ENCODE measurements at places on chromosomes 13 and 19.

DNA sequence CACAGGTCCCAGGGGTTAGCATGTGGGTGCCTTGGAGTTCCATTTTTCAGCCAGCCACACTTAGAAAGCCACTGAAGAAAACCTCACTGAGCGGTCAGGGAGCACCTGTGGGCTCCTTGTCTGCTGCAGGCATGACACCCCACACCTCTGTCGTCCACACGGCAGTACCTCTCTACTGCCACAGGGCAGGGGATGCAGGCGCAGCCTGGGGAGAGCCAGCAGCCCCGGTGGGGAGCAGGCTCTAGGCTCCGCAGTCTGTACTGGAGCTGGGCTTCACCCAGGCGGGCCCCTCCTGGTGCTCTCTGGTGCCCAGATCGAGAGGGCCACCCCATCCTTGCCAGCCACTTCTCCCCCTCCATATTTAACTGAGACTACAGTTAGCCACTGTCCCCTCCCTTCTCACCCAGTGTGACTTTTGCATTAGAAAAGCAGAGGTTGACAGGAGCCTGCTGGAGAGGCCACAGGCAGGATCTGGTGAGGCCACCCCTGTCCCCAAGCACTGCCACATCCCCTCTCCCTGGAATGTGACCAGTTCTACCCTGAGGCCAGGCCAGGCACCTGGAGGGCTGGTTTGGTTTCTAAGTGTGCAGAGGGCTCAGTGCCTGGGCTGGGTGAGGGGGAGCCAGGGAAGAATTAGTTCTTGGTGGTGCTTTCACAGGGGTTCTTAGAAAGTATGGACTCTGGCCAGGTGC, 104.4 kb downstream of the KDM4B start:
- DNase-seq, result no peak

DNA sequence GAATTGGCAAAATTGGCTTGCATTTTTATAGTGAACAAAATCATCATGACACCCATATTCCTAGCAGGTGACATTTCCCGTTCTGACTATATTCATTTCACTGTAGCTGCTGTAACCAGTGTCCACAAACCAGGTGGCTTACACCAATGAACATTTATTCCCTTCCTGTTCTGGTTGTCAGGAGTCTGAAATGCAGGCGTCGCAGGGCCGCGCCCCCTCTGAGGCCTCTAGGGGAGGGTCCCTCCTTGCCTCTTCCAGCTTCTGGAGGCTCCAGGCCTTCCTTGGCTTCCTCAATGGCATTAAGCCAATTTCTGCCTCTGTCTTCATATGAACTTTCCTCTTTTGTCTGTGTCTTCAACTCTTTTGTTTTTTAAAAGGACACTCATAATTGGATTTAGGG, 6.5 kb upstream of the RLN3 start:
- DNase-seq, result no peak

GRCh38 chr13:39419876-39420275, 183.1 kb downstream of the LHFPL6 start:
- no peak for DNase-seq

DNA sequence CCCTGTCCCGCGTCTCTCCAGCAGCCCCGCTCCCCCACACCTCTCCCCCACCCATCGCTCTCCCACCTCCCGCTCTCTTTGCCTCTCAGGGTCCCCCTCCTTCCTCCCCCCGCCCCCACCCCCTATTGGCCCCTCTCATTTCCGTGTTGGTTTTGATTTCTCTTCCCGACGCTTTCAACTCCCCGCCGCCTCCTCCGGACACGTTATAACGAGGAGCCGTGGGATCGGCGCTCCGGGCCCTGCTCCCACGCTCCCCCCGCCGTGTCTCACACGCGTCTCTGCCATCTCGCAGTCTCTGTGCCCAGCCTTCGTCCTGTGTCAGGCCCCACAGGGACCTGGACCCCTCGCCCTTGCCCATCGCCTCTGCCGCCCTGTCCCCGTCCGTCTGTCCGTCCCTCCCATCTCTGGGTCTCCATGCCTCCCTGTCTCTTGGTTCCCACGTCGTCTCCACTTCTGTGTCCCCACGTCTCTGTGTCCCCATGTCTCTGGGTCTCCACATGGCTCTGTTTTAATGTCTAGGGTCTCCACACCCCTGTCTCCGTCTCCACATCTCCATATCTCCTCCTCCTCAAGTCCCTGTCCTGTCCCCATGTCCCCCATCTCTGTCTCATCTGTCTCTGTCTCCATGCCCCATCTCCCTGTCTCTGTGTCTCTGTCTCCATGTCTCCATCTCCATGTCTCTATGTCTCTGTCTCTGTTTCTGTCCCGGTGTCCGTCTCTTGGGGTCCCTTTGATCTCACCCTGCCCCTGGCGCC, 13.1 kb downstream of the ERFL start:
- DNase-seq, result no peak

DNA sequence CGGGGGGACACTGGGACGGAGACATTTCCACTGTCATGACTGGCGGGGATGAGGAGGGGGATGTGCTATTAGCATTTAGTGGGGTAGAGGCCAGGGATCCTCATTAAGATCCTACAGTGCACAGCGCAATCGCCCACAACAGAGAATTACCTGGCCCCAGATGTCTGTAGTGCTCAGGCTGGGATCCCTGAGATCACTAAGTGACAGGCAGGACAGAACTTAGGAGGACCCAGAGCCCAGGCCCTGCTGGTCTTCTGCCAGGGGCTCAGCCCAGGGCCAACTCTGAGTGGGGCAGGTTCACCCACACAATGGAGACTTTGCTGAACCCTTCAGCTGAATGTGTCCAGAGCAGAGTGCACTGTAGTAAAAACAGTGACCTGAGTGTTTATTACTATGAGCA, 4.6 kb downstream of the RANBP3 start:
- no peak for DNase-seq

DNA sequence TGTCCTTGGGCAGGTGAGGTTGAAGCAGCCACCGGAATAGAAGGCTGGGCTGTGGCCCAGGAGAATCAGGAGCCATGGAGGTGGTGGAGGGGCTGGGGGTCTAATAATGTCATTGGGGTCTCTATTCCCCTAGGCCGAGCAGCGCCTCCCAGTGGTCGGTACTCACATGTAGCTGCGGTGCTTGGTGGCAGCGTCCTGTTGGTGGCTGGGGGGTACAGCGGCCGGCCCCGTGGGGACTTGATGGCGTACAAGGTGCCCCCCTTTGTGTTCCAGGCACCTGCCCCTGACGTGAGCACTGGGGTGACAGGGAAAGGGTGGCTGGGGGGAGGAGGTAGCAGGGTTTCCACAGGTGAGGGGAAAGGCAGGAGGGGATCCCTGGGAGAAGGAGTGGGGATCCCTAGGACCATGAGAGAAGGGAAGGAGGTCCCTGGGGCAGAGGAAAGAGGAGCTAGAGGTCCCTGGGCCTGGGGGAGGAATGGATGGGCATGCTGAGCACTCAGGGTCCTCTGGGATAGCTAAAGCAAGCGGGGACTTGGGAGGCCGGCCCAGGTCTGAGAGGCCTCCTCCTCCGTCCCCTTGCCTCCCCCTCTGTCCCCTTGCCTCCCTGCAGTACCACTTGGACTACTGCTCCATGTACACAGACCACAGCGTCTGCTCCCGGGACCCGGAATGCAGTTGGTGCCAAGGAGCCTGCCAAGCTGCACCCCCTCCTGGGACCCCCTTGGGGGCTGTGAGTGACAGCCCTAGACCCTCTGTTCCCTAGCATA, 18.1 kb downstream of the MEGF8 start:
- no peak for DNase-seq

- DNase-seq, result no peak
Observed at GRCh38 chr13:29754473-29754806, 96.0 kb downstream of the UBL3 start.

GRCh38 chr13:50713523-50714248, 129.8 kb downstream of the DLEU7 start:
- DNase-seq, result no peak

- DNase-seq, result no peak
Observed at GRCh38 chr13:42211704-42212464, 60.1 kb upstream of the AKAP11 start.

DNA sequence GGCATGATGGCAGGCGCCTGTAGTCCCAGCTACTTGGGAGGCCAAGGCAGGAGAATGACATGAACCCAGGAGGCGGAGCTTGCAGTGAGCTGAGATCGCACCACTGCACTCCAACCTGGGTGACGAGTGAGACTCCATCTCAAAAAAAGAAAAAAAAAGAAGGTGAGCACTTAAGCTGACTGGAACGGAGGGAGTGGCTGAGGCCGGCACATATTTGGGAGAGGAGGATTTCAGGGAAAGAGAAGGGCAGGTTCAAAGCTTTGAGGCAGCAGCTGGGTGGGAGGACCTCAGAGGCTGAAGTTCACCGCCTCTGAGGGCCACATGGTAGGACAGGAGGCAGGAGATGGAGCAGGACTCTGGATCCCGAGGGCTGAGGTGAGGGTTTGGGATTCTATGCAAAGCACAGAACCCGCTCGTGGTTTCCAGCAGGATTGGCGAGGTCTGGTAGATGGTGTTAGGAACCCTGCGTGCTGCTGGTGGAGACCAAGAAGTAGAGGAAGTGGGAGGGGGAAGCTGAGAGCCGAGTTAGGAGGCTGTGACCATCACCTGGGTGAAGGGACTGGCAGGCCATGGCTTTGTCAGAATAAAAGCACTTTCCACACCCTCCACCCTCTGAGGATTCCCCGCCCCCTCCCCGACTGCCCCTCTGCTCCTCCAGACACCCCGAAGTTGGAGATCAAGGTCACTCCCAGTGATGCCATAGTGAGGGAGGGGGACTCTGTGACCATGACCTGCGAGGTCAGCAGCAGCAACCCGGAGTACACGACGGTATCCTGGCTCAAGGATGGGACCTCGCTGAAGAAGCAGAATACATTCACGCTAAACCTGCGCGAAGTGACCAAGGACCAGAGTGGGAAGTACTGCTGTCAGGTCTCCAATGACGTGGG, 8.4 kb downstream of the CD22 start:
- DNase-seq, result no peak

- DNase-seq, result no peak
Observed at GRCh38 chr19:33296488-33296971, 5.8 kb downstream of the CEBPA start.

GRCh38 chr13:110265682-110266430, 41.1 kb downstream of the COL4A1 start:
- DNase-seq, result peak; percentile 93

- DNase-seq, result no peak
Observed at GRCh38 chr19:2814426-2814825, 5.2 kb upstream of the ZNF554 start.

- no peak for DNase-seq
Observed at GRCh38 chr13:114259974-114260373, 21.4 kb upstream of the UPF3A start.
